ENCODE measurements at places on chromosomes 12 and 14. TPM values are rescaled to one million over a fixed set of nuclear protein-coding genes. Genes with fewer than 3 reads are reported as not detected.

Gene SLC7A7
- total RNA-seq, result 84.4 TPM

Gene LACRT
- not detected for total RNA-seq

Gene ANKS1B
- total RNA-seq, result 5.3 TPM

Gene VSX2
- not detected for total RNA-seq

DNA sequence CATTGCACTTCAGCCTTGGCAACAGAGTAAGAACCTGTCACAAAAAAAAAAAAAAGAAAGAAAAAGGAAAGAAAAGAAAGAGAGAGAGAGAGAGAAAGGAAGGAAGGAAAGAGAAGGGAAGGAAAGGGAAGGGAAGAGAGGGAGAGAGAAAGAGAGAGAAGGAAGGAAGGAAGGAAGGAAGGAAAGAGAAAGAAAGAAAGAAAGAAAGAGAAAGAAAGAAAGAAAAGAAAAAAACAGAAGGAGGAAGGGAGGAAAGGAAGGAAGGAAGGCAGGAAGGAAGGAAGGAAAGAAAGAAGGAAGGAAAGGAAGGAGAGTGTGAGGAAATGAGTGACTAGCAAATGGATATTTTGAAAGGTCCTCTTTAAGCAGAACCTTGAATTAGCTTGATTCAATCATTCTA, 13.3 kb upstream of the CMAS start:
- DNase-seq, result no peak

GRCh38 chr12:97681612-97682504, 219.3 kb downstream of the RMST start:
- DNase-seq, result no peak

GRCh38 chr12:49462083-49462744, 76.6 kb upstream of the KCNH3 start:
- DNase-seq, result no peak

DNA sequence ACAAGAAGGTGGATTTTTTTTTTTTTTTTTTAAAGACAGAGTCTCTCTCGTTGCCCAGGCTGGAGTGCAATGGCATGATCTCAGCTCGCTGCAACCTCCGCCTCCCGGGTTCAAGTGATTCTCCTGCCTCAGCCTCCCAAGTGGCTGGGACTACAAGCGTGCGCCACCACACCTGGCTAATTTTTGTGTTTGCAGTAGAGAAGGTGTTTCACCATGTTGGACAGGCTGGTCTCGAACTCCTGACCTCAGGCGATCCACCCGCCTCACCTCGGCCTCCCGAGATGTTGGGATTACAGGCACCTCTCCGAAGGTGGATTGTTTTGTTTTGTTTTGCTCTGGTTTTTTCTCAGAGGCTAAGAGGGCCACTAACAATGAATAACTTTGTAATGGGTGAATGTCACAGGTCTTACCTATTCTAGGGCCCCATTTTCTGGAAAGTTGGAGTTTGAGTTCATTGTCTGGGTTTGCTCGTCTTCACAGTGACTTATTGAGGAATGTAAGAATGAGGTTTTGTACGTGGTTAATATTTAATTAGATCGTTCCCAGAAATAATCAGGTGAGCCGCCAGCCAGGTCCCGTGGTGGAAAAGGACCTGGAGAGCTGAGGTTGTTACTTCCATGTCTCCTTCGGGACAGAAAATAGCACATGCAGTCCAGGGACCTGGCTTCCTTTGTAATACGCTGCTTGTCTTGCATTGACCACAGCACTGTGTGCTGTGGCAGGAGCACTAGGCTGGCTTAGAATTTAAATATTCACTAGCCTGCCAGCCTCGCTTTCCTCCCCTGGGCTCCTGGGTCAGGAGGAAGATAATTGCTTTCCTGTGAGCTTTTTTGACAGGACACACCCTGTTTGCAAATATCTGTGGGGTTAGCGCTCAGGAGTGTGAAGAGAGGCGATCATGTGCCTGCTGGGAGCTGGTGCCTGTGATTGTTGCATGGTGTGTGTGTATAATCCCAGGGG, 2.3 kb downstream of the HIP1R start:
- DNase-seq, result no peak

- DNase-seq, result no peak
Observed at GRCh38 chr12:28388879-28389278, 198.6 kb downstream of the CCDC91 start.

GRCh38 chr12:94290353-94290752, 142.0 kb downstream of the PLXNC1 start:
- no peak for DNase-seq

- DNase-seq, result no peak
Observed at GRCh38 chr12:34106172-34106571, 83.9 kb downstream of the ALG10 start.

DNA sequence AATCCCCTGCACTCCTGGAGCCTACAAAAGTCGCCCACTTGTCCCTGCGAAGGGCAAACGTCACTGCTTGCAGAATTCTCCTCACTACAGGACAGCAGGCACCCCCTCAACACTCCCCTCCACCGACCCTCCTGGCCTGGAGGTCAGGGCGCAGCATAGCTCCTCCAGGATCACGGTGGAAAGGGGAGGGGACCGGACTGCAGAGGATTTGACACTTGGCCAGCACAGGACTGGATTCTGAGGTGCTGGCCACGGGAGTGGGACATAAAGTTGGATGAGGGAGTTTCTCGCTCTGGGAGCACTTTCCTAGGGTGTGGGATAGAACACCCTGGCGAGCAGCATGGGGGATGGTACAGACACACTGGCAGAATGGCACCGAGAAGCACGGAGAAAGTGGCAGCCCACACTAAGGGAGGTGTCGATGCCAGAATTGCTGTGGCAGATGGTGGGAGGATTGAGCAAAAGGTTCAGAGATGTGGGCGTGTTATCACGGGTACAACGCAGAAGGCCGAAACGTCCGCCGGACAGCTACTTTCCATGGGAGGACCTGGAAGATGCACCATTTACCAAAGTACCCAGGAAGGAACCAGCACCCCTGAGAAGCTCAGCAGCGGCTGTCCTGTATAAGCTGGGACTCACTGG, 51.4 kb upstream of the DIO3 start:
- DNase-seq, result peak; percentile 42

DNA sequence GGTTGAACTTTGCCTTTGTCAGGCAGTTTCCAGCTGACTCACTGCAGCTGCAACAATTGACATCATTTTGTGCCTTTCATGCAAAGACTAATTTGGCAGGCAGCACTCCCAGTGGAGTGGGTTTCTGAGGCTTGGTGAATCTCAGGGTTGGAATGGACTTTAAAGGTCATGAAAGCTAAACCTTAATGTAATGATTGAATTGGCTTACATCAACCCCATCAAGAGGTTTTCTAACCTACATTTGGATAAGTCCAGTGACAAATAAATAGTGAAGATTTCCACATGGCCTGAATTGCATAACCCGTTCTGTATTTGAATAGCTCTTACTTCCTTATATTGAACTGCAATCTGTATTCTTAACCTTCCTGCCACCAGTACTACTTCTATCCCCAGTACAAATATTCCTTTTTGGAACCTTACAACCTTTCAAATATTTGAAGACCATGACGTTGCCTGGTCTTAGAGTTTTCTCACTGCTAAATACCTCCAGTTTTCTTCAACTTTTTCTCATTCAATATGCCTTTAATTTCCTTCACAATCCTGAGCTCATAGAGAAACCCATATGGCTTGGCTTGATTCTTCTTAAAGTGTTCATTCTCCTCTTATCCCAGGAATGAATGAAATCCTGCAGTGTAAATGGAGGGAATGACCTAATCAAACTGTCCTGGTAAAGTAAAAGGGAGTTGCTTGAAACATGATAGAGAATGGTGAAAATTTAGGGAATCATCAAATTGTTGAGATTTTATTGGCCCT, 168.1 kb upstream of the NOVA1 start:
- no peak for DNase-seq

- no peak for DNase-seq
Observed at GRCh38 chr12:97944576-97944975, 482.0 kb downstream of the RMST start.

DNA sequence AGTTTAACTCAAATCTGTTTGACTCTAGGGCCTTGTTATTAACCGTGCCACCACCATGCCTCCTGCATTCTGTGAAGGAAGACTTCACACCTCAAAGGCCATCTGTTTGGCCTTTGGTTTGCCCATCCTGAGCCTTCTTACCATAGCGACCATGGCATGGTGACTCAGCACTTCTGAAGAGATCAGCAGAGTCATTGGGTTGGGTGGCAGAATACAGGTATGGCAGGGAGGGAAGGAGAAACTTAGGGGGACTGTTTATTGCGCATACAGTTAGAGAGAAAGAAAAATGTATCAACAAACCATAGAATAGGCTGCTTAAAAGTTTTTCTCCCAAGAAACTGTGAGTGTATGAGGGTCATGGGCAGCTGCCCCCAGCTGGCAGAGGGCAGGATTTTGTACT, 49.2 kb downstream of the DAD1 start:
- no peak for DNase-seq

DNA sequence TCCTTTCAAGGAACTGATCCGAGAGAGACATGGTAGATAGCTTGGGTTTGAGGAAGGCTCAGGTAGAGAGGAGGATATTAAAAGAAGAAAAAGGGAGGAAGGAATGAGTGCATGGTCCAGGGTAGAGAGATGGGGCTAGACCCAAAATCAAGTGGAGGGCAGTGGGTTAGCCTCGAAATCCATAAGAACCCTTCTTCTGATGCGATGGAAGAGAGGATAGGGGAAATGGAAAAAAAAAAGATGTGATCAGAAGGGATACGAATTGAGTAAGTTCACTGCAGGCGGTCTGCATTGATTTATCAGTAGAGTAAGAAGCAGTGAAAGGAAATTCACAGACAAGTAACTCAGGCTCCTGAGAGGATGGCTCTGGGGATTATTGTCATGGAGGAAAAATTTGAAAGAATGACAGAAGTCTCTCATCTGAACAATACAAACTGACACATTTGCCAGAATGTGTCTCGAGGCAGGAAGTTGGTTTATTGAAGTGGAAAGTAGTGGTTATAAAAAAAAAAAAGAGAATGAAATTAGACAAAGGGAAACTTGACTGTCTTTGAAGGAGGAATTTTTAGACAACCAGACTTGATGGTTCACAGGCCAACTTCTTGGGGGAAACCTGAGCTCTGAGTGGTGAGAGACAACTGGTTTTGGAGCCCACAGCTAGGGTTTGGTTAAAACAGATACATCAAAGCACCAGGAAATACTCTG, 10.2 kb downstream of the PPFIBP1 start:
- no peak for DNase-seq

DNA sequence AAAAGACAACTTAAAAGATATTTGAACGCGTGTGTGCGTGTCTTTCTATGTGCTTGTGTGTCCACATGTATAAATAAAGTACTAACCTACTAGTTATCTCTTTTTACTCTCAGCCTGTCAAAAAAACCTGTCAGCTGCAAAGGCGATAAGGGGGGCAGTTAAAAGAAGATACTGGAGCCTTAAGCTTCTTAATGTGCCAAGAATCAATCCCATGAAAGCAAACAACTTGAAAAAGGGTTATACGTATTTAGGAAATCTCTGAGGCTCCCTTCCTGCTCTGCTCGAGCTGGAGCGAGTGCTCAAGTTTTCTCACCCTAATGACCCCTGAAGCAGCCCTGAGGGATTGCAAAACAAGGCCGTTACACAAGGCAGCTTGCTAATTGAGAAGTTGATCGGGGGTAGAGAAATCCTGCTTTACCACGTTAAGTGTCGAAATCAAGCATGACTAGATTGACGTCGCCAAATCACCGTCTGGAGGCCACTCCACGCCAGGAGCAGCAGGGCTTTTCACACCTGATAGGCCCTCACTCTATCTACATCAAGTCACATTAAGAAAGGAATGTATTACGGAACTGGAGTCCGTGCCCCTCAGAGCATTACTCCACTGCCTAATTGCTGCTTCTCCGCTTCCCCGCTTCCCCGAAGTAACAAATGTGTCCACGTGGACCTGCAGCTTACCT, 32.4 kb downstream of the LMO3 start:
- peak; percentile 83 for DNase-seq

All from upper lobe of right lung (tissue), 1 donor.